ENCODE measurements at places on chromosomes 5 and 9.
A peak's percentile ranks its signal among the peaks of the same experiment; 100 is the strongest.

DNA sequence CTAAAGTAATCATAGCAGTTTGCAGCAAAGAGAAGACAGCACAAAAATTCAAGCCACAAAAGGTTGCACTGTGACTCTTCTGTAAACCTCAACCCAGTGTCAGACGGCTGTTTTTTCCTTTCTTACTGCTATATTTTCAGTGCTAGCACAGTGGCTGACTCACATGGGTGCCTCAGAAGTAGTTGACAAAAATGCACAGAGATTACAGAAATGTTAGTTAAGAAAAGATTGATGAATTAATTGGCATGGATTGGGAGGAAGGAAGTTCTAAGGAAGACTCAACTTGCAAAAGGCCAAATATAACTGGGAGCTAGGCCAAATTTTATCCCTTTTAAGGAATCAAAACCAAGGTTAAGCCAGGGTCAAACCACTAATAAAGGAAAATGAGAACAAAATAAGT is 43.7 kb upstream of the ITGA1 start:
- peak; percentile 46 for DNase-seq

DNA sequence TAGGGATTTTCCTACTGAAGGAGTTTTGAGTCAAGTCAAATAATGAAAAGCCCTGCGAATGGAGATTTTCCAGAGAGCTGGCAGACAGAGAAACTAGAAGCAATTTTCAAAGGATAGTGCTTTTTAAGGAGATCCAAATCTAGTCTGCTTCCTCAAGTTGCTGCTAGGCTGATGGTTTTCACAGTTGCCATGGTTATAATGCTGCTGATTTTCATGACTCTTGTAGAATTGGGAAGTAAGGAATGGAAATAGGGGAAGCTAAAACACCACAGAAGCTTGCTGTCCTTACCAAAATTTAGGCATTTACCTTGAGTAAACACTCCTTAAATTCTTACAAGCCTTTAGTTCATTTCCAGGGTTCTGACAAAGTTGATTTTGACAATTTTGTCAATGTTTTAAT is 30.1 kb upstream of the HAPLN1 start:
- no peak for DNase-seq

DNA sequence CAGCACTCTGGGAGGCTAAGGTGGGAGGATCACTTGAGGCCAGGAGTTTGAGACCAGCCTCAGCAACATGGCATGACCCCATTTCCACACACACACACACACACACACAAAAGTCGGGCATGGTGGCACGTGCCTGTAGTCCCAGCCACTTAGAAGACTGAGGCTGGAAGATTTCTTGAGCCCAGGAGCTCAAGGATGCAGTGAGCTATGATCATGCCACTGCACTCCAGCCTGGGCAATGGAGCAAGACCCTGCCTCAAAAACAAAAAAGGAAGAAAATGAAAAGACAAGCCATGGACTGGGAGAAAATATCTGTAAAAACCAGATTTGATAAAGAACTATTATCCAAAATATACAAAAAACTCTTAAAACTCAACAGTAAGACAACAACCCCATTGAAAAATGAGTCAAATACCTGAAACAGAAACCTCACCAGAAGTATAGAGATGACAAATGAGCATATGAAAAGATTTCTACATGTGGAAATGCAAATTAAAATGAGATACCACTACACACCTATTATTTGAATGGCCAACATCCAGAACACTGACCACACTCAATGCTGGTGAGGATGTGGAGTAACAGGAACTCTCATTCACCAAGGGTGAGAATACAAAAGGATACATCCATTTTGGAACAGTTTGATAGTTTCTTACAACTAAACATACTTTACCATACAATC is 24.7 kb downstream of the DNAJA1 start:
- DNase-seq: no peak

DNA sequence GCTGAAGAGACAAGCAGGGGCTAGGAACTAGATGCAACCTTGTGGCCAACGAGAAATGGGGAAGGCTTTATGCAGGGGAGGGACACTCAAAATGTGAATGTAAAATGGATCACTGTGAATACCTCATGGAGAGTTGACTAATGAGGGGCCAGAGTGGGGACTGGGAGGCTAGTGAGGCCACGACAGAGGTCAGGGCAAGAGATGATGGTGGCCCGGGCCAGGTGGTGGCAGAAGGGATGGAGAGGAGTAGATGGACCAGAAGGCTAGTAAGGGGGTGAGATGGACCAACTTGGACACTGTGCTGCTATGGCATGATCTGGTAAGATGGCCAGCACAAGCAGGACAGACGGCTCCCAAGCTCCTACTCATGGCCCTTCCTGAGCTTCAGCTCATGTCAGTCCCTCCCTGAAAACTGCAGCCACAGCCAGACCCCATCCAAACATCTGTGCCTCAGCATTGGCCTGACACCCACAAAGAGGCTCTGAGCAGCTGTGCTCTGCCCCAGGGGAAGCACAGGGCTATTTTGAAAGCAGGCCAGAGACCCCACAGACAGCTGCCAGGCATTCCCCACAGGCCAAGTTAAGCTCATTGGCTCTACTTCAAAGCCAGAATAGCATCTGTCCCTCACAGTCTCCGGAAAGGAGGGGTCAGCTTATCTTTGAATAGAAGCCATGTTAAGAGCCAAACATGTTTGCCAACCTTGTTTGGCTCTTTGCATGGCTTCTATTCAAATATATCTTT is 22.1 kb downstream of the P4HA2 start:
- DNase-seq: no peak

GRCh38 chr9:16221822-16222547 is 648.5 kb downstream of the BNC2 start:
- DNase-seq: no peak

- no peak for DNase-seq
These were observed 7.2 kb upstream of the ADRA1B start for GRCh38 chr5:159909126-159909525.

- DNase-seq: peak; percentile 15
These were observed 20.0 kb downstream of the TMEFF1 start for GRCh38 chr9:100492952-100493351.

- DNase-seq: no peak
These were observed 155.9 kb downstream of the NR2F1-AS1 start for GRCh38 chr5:93425096-93425495.

Data from NK-92 treated with Interleukin-12 subunit alpha and Interleukin-12 subunit beta, amount 100 ng/mL, for 24 hours (cell line).